ENCODE measurements at places on chromosomes 5 and 9. TPM values are rescaled to one million over a fixed set of nuclear protein-coding genes. Genes with fewer than 3 reads are reported as not detected.

DNA sequence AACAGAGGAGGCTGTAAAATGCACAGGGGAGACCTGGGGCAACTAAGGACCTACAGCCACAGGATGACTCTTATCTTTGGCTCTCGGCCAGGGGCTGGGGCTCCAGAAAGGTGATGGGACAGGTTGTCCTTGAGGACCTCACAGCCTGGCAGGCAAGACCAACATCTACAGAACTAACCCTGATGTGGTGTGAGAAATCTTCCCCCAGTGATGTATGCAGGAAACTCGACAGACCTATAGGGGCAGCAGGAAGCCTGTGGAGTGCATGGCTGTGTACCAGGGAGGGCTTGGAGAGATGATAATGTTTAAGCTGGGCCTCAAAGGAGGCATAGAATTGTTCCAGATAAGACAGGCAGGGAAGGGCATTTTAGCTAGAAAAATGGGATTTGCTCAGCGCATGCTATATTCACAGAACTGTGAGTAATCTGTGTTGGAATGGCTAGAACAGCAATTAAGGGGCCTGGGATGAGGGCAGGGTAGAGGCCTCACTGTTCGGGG lies 68.5 kb upstream of the SLC25A51 start:
- no peak for DNase-seq

DNA sequence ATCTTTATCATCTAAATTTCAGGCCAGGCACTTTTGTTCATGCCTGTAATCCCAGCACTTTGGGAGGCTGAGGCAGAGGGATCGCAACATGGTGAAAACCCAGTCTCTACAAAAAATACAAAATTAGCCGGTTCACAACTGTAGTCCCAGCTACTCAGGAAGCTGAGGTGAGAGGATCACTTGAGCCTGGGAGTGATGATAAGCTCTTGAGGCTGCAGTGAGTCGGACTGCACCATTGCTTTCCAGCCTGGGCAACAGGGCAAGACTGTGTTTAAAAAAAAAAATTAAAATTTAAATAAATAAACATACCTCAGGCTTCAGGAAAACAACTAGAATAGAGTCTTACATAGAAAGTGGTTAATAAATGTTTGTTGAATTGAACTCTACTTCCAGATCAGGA lies 147.4 kb downstream of the AGTPBP1 start:
- DNase-seq = no peak

GRCh38 chr5:39604491-39604890 lies 179.7 kb upstream of the DAB2 start:
- no peak for DNase-seq

Gene FOXD4
- total RNA-seq = 0.31 TPM

All from astrocyte (in vitro differentiated cells and primary cell).